ENCODE measurements at places on chromosomes 3 and 15.

DNA sequence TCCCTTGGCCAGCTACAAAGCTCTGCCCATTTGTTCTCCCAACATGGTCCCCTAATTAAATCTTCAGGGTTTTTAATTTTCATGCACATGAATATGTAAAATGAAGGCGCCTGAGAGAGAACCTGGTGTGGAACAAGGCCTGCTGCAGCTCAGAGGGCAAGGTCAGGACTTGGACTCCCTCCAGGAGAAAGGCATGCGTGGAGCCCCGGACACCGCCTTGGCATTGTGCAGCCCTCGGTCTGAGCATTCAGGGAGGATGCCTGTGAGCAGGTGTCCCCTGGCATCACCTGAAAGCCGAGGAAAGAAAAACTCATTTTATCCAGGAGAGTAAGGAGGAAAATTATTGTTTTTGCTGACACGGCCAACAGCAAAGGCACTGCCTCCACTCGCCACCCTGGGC is 33.8 kb upstream of the EPHB1 start:
- no peak for DNase-seq

DNA sequence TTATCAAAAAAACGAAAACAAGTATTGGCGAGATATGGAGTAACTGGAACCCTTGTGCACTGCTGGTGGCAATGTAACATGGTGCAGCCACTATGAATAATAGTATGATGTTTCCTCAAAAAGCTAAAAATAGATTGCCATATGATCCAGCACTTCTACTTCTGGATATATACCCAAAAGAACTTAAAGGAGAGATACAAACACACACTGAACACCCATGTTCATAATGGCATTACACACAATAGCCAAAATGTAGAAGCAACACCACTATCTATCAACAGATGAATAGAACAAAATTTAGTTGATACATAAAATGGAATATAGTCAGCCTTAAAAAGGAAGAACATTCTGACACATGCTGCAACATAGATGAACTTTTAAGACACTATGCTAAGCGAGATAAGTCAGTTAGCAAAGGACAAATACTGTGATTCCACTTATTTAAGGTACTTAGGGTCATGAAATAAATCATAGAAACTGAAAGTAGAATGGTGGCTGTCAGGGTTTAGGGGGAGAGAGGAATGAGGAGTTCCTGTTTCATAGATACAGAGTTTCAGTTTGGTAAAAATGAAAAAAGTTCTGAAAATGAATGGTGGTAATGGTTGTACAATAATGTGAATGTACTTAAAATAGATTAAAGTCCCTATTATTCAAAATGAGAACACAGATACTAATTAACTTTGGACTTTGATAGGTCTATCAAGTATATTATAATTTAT is 59.4 kb upstream of the IMPG2 start:
- DNase-seq: no peak

- no peak for DNase-seq
These were observed 160.7 kb downstream of the FRMD5 start for GRCh38 chr15:44034334-44034733.

DNA sequence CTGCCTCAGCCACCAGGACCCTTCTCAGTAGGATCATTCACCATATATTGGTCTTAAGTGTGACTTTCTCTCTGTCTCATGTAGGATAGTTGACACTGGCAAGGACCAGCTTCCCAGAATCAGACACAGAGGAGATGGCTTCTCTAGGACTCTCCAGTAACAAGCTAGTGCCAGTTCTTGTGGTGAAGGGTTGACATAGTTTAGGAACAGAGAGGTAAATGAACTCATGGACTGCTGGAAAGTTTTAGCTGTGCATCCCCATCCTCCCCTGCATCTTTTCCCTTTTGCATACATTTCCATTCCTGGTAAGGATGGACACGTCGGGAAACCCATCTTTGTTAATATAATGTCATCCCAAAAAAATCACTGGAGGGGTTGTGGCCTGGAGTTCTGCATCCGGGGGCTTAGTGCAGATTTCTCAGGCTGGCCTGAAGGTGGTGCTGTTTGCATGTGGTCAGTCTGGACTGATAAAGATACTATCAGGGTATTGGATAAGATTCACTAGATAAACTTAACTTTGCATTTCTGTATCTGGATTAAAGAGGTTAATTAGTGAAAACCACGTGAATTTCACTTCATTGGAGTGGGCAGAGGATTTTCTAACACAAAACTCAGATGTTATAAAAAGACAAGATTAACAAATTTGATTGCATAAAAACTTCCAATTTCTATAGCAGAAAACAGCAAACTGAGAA is 110.8 kb downstream of the TBC1D2B start:
- DNase-seq: peak; percentile 39

DNA sequence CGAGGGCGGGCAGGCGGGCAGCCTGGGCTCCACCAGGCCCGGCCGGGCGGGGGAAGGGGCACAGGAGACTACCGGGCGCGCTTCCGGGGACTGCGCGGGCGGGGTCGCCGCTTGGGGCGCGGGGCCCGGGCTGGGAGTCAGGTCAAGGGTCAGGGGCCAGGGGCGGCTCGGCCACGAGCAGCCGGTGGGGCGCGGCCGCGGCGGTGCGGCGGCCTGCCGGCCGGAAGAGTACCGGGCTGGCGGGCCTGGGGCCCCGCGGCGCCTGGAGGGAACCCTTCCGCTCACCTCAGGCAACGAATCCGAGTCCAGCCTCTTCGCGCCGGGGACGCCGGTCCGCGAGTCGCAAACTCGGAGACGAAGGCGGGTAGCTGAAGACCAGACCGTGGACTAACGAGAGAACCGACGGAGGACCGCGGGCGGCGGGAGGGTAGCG is 225 bp downstream of the RHOA start:
- DNase-seq: no peak

DNA sequence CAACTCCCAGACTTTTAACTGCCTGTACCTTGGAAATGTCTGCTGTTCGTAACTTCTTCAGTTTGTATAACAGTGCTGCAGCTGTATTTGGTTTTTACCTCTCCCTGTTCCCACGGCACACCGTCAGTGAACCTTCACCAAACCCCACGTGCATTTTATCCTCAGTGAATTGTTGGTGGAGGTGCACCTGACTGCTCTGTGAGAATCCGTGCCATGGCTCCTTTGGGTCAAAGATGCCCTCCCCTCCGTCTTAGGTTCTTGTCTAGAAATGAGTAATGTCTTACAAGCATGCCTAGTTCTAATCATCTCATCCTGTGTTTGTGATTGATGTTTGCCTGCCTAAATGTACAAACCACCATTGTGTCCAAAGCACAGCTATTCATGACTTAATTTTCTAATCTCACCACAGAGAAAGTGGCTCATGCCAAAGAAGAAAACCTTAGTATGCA is 28.2 kb downstream of the TPM1 start:
- DNase-seq: no peak

GRCh38 chr15:43776101-43776717 is 557 bp downstream of the ELL3 start:
- peak; percentile 7 for DNase-seq

DNA sequence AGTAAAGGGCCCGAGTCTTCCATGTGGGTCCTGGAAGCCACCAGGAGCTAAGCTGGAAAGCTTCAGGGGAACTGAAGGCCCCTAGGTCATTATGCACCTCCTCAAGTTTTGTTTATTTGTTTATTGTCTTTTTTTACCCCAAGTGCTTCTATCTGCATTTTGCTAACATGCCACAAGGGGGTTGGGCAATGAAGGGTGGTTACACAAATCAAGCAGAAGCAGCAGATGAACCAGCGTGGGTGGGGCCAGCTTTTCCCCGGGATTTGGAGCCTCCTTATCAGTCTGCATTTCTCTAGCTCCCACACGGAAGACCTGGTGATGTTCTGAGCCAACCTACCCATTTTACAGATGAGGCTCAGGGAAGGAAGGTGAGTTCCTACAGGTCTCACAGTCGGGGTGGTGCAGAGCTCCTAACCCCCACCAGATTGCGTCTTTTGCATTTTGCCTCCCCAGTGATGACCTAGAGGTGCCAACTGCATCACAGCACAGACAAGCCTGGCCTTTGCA is 16.8 kb downstream of the TMC3 start:
- DNase-seq: no peak

DNA sequence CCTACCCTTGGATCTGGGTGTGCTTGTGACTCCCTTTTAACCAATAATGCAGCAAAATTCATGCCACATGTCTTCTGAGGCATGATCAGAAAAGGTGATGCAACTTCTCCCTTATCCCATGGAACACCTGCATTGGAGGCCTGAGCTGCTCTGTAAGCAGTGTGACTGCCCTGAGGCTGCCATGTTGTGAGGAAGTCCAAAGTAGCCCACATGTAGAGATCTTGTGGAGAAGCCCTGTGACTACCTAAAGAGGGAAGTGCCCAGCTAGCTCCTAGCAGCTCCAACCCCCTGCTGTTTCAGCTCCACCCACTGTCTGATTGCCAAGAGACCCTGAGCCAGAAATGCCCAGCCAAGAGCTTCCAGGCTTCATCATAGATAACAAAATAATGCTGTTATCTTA is 6.4 kb upstream of the NR1D2 start:
- DNase-seq: no peak

GRCh38 chr3:72274493-72275330 is 489.8 kb upstream of the PROK2 start:
- peak; percentile 37 for DNase-seq
